ENCODE measurements at places on chromosomes 12 and 14.

DNA sequence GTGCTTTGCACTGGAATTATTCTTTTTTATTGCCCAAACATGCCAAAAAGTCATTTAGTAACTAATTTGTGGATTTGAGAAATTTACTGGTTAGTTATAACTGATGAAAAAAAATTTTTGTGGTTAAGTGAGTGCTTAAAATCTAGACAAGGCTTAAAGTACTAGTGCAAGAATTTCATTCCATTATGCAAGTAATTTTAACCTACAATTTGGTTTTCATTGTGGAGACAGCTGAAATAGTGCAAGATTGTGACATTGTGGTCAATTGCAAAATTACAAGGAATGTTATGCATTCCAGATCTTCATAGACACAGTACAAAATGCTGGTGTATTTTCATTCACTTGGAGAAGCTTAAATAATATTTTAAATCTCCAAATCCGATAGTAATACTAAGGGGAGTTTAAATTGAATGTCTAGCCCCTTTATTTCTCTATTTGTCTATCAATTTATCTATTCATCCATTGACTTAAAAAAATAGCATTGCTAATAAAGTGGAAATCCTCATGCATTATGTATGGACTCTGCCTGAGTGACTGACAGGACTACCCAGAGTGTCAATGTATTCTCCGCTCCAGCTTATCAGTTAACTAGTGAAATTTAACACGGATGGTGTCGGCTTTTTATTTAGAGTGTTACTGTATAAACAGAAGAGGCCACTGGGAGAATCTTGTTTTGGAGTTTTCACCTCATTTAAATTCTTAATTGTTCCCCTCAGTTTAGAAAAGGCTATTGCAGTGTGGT, 125.9 kb downstream of the ALX1 start:
- no peak for DNase-seq

DNA sequence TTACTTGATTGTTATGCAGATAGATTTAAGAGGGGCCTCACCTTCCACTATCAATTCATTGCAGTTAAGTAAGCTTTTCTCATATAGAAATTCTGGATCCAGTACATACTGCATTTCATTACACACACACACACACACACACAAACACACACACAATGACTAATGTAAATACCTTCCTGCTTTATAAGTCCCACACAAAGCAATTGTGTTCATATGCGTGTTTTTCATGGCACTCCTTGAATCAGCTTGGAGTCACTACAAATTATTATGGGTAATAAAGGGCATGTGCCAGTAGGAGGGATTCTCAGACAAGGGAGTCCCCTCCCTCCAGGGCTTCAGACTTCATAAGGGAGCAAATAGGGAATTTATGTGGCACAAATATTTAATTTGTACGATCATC, 4.5 kb downstream of the MIPOL1 start:
- DNase-seq: no peak

- no peak for DNase-seq
Observed at GRCh38 chr14:24817212-24818057, 183.4 kb upstream of the GZMB start.

GRCh38 chr12:47033081-47033480, 46.3 kb upstream of the PCED1B start:
- no peak for DNase-seq

GRCh38 chr12:123396954-123397353, 13.0 kb downstream of the KMT5A start:
- DNase-seq: no peak

- no peak for DNase-seq
Observed at GRCh38 chr12:49039421-49040363, 20.9 kb downstream of the KMT2D start.

DNA sequence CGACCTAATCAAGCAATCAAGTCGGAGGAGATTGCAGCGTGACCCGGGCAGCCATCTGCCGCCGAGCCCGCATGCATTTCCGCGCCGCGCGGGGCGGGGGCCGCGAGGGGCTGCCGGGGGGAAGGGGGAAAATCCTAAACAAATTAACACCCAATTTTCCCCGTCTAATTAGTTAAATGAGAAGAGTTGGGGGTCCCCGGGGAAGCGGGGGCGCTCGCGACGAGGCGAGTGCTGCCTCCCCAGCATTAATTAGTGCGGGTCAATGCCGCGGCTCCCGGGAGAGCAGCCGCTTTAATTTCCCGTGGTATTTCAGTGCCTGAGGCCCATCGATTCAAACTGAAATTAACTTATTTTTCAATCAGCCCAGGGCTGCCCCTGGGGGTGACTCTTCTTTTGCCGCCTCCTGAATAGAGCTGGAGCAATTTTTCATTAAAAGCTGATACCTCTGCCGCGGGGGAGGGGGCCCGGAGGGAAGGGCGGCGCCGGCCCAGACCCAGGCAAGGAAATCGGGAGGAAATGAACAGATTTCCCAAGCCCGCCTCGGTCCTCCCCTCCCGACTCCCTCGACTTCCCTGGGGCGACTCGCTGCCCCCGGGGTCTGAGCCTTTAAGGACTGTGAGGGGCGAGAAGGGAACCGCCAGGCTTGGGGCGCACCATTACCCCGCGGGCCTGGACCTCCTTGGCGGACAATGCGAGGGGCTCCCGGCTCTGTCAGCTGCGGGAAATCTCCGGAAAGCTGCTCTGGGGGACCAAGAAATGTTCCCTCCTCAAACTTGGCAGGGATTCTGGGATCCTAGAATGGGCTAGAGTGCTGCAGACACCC, 18.9 kb downstream of the VSX2 start:
- DNase-seq: no peak

DNA sequence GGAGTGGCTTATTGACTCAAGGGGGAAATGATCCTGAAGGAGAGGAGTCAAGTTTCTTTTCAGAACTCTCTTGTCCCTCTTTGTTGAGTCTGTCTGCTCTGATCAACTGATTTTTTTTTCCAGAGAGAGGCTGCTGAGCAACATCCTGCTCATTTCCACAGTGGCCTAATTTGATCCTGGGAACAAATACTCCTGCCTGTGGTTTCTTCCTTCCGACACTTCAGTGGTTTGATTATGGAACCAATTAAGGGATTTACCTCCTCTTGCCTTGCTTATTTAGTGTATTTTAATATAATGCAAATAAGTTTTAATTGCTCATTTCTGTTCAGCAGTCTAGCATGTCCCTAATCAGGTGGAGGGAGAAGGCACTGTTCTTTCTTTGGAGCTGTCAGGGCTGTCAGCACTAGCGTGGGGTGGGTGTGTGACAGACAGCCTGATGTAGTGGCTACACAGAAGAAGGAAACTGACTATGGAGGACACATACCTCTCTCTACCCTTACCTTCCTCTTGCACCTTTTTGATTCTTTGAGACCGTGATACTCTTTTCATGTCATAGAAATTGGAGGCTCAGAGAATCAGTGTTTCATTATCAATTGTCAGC, 344.9 kb upstream of the STXBP6 start:
- no peak for DNase-seq

GRCh38 chr12:103710544-103710943, 123.5 kb downstream of the STAB2 start:
- DNase-seq: no peak

GRCh38 chr12:117521867-117522266, 160.4 kb upstream of the NOS1 start:
- no peak for DNase-seq

- no peak for DNase-seq
Observed at GRCh38 chr12:110282300-110282860, 1.3 kb downstream of the ATP2A2 start.

- no peak for DNase-seq
Observed at GRCh38 chr14:32142341-32142740, 59.5 kb upstream of the RNU6-7 start.

DNA sequence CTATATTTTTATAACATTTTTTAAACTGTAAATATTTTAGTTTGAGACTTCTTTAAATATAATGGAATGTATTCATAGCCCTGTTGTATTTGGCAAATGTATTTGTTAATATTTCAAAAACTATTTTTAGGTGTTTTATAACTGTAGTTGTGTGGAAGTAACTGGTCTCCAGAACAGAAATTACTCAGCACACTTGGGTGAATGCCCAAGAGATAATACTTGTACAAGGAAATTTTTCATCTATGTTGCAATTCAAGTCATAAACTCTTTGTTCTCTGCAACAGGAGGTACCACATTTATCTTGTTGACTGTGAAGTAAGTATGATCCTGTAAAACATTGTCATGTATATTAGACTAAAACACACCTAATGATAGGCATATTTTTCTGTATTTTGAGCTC, 72.8 kb downstream of the SLCO1B3 start:
- no peak for DNase-seq

- DNase-seq: no peak
Observed at GRCh38 chr12:84172823-84173424, 739.7 kb downstream of the SLC6A15 start.

GRCh38 chr12:90977224-90977623, 22.2 kb upstream of the CCER1 start:
- DNase-seq: no peak

GRCh38 chr12:47858511-47859266, 39.0 kb upstream of the HDAC7 start:
- DNase-seq: no peak

DNA sequence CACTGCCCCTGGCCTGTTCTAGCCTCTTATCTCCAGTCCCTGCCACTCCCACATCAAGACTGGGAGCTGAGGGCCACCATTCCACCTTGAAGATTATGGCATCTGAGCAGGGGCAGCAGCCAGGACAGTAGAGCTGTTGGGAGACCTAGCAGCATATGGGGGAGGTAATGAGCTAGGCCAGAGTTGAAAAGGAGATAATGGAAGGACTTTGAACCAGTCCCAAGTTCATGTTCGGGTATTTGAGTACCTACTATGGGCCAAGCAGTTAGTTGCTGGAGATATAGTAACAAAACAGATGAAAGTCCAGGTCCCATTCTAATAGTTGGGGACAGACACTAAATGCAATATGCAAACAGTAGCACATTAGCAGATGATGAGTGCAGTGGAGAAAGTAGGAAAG, 151.5 kb downstream of the PLXNC1 start:
- DNase-seq: no peak

DNA sequence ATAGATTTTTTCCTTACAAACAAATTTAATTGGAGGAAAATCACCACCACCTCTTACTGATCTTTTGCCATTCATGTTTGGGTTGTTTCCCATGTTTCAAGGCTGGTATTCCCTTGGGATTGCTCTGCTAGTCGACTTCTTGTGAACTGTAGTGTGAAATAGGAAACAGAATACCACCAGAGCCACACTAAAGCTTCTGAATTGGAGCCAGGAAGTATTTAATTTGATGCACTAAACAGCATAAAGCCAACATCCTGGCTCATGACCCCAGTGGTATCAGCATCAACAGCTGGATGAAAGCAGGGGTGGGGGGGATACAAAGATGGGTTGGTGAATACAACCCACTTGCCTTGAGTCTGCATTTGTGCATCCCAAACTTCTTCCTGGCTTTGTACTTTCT, 127.5 kb downstream of the TBC1D30 start:
- no peak for DNase-seq

DNA sequence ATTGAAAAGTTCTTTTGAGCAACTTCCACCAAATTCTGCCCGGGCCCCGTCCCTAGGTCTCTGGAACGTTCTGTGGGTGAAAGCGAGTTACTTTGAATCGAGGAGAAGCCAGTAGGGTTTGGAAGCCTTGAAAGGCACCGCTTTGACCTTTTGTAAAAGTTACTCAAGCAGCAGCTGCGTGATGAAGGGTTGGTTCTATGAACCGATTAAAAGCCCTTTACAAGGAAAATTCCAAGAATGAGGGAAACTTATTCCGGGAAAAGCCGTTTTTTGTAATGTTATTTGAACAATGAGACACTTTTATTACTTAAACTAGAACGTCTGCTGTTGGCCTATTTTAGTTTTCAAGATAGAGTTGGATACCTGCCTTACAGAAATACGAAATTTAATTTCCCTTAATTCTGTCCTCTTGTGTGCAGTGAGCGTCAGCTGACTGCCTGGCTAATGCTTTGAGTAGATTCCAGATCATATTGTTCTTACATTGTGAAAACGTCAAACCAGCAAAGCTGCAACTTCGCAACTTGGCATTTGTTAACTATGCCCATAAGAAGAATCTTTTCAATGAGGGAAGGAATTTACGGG, 906 bp downstream of the LARP4 start:
- DNase-seq: no peak

DNA sequence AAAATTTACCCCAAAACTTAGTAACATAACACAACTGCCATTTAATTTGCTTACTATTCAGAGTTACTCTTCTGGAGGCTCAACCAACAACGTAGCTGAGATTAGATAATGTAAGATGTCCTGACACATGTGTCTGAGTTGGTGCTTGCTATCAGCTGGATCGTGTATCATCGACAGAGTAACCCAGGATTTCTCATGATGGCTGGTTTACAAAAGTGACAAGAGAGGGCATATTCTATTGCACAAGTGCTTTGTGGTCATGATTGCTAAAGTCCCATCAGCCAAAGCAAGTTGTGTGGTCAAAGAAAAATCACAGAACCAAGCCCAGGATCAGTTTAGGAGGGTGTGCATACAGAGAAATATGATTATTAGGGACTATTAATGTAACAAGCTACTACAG, 73.4 kb downstream of the CAPZA3 start:
- DNase-seq: no peak

DNA sequence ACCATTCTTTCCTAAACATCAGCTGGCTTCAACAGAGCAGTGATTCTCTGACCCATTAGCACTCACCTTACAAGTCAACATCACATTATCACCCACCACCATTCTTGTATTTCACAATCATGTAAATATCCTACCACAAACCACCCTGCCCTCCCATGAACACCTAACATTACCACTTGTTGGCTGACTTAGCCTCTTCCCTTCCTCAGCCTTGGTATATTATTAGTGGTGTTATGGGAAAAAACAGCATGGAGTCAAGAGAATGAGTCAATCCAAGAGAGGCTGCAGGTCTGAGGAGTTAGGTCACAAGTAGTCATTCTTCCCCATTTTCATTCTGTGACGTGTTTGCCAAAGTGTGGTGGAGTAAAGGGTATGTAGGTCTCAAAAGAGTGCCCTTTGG, 22.3 kb upstream of the MGP start:
- DNase-seq: no peak

GRCh38 chr14:103126873-103127304, 3.6 kb downstream of the TNFAIP2 start:
- peak; percentile 70 for DNase-seq

- DNase-seq: no peak
Observed at GRCh38 chr12:40054555-40055227, 51.2 kb downstream of the SLC2A13 start.

- DNase-seq: no peak
Observed at GRCh38 chr12:132185705-132186104, 41.4 kb downstream of the NOC4L start.

- DNase-seq: no peak
Observed at GRCh38 chr12:83343767-83344166, 657.1 kb downstream of the TMTC2 start.

- no peak for DNase-seq
Observed at GRCh38 chr12:109461049-109461845, 15.9 kb downstream of the KCTD10 start.

DNA sequence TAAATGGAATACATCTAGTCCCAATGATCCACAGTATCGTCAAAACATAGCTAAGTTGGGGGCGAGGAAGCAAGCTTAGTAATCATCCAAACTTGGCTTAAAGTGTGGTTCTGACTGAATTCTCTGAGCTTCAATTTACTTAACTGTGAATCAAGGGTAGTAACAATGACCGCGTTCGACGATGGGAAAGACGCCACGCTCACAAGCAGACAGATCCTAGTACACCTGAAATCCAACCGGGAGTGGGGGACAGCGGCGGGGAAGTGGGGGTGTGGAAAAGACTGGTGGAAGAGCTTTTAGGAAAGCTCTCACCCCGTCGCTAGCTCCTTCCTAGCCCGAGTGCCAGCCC, 433 bp downstream of the COX16 start:
- no peak for DNase-seq
